ENCODE measurements at places on chromosomes 13 and 19.

DNA sequence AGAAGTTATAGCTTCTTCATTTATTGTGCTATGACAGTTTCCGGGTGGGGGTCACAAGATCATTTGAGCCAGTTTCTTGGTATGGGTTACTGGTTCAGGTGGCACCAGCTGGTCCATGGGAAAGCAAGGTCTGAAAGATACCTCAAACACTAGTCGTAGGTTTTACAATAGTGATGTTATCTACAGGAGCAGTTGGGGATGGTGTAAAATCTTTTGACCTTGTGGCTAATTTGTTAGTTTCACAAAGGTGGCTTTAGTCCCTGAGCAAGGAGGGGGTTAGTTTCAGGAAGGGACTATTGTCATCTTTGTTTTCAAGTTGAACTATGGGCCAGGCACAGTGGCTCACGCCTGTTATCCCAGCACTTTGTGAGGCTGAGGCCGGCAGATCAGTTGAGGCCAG is 24.6 kb downstream of the CHST8 start:
- DNase-seq: no peak

GRCh38 chr19:35725216-35725861 is 7.5 kb downstream of the KMT2B start:
- no peak for DNase-seq

DNA sequence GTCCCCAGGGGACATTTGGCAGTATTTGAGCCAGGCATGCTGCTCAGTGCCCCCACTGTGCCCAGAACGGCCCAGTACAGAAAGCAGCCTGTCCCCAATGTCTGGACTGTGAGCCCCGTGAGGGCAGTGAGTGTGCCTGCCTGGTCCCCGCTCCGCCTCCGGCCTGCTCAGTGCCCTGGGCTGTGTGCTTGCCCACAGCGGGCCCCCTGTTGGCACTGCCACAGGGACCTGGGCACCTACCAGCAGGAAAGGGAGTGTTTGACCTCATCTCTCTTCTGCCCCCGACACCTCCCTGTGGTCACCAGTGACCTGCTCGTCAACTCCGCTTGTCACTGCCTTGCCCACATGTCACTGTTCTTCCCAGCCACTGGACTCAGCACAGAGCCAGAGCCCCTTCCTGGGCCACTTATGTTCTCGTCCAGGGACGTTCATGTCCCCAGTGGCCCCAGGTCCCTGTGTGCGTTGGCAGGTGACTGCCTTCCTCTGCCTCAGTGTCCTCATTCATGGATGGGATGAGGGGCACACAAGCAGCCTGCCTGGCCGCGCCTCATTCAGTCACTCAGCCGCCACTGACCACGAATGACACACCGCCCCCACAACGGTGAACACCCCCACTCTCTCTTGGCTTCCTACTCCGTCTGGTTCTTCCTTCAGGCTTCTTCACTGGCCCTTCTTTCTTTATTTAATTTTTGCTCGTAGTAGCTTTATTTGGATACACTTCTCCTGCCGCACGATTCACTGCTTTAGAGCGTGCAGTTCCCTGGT is 2.8 kb downstream of the FZR1 start:
- no peak for DNase-seq

DNA sequence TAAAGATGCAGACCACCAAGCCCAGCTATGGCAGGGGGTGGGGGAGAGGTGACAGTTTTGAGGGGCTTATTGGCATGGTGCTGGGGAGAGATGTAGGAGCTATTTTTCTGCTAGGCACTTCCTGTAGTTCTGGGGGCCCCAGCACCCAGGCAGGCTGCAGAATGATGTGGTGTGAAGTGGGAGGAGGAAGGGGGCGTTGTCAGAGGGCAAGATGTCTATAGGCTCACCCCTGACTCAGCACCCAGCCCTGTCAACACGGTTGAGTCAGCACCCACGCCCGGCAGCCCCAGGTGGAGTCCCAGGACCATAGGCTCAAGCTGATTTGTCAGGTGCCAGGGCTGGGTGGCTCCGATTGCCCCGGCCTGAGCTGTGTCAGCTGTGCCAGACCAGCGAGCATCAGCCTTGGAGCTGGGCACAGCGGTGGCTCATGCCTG is 5.8 kb downstream of the KLF2 start:
- DNase-seq: no peak

DNA sequence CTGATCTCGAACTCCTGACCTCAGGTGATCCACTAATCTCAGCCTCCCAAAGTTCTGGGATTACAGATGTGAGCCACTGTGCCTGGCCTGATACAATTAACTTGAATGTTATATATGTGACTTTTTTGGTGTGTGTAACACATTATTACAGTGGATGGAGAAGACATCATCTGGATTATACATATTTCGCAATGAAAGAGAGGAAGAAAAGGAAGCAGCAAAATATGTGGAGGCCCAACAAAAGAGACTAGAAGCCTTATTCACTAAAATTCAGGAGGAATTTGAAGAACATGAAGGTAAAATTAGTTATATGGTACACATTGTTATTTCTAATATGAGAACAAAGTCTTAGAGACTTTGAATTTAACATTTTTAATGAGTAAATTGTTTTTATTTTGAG is 55.5 kb downstream of the BRCA2 start:
- DNase-seq: no peak

DNA sequence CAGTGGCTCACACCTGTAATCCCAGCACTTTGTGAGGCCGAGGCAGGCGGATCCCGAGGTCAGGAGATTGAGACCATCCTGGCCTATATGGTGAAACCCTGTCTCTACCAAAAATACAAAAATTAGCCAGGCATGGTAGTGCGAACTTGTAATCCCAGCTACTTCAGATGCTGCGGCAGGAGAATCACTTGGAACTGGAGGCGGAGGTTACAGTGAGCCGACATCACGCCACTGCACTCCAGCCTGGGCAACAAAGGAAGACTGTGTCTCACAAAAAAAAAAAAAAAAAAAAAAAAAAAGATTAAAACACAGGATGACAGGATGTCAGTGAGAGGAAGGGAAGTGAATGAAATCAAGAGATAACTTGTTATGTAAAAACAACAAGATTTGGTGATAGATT is 1158.5 kb downstream of the PCDH9 start:
- DNase-seq: no peak

GRCh38 chr13:23644527-23645138 is 74.4 kb downstream of the TNFRSF19 start:
- no peak for DNase-seq

GRCh38 chr13:48946163-48946562 is 29.5 kb upstream of the FNDC3A start:
- no peak for DNase-seq

DNA sequence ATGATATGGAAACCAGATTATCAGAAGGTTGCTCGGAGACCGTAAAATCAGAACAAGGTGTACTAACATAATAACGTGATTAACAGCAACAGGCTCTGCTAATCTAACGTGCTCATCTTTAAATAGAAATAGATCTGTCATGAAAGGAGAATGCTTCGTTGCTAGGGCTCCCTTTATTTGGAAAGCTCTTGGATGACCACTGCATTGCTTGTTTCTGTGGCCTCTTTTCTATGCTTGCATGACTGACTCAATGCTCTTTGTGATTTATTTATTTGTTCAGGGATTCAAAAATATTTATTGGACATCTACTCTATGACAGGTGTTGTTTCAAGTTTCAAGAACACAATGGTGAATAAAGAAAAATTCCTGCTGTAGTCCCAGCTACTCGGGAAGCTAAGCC is 22.3 kb upstream of the ZDHHC20 start:
- DNase-seq: no peak

DNA sequence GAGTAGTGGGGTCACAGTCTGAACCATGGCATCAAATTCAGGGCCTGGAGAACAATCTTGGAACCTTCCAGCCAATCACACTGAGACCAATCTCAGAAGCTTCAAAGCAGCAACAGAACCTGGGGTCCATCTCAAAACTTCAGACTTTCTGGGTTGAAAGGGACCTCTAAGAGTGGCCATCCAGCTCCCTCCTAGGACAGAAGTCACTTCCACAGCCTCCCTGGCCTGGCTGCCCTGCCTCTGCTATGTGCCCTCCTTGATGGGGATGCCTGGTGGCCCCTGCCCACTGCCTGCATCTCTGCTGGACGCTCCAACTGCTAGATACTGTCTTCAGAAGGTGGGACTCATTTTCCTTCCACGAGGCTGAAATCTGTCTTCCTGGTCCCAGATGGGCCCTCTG is 1.8 kb downstream of the TLE2 start:
- no peak for DNase-seq

- DNase-seq: no peak
These were observed 50.7 kb upstream of the PNMA8B start for GRCh38 chr19:46546194-46546896.

GRCh38 chr19:28497137-28497536 is 715.8 kb downstream of the UQCRFS1 start:
- DNase-seq: no peak

DNA sequence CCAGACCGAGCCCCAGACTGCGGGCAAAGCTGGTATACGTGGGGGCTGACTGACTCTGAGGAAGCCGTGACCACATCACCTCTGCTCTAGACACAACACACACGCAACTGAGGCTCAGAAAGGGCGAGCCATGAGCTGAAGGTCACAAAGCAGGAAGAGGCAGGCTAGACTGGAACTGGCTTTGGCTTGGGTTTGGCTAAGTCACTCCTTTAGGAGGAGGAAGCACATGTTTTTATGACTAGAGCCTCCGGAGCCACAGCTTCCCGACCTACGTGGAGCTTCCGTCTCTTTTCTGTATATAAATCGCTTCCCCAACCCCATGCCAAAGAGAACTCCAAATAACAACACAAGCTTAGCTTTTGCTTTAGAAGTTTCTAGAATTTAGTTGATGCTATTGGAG is 48.0 kb downstream of the RFX2 start:
- DNase-seq: no peak

GRCh38 chr13:23758798-23759527 is 130.2 kb downstream of the MIPEP start:
- DNase-seq: no peak

- no peak for DNase-seq
These were observed 1.6 kb upstream of the FARSA start for GRCh38 chr19:12935071-12935470.

DNA sequence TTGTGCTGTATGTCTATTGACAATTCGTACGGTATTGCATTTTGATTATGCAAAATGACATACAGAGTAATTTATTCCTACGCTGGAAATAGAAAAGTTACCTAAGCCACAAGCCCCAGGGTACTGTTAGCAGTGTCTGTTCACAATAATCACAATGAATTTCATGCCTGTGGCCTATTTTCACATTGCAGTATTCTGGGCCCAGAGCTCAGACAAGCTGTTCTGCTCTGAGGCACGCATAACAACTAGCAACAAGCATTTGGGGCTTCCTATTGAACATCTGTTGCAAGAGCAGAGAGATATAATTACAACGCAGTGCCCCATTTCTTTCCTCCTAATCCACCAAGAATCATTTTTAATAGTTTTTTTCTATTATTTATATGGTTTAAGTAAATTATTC is 158.9 kb upstream of the SGCG start:
- no peak for DNase-seq

GRCh38 chr19:55443824-55444480 is 852 bp upstream of the SHISA7 start:
- DNase-seq: no peak

- no peak for DNase-seq
These were observed 266.3 kb downstream of the PCDH20 start for GRCh38 chr13:61149331-61149730.

- DNase-seq: no peak
These were observed 86.0 kb downstream of the ING1 start for GRCh38 chr13:110799246-110800236.

DNA sequence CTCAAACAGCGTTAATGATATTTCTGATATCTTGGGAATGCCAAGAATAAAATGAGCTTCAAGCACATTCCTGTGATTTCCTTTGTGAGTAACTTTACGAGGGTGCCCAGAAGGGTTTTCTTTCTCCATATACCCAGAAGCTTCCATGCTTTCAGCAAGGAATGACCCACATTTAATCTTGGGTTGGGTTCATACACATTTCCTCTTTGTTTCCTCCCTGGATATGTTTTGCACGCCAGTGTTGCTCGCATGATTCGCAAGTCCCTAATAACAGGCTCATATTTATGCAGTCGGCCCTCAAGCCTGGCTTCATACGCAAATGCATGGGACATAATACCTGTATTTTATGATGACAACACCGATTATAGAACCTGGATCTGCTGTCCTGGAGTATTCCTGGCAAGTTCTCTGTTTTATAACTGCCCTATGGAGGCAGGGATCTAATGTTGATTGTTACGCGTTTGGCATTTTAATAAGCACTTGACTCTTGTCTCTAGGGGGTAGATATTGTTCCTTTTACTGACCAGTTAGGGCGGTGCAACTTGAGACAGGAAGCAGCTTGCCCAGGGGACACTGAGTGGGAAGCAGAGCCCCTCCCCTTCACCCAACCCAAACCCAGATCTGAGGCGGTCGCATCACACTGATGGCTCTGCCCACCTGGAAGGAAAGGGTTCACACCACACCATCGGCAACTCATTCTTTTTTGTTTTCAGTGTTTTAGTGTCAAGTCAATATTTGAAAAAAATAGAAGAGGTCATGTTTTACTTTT is 220.4 kb upstream of the SOX1 start:
- no peak for DNase-seq

DNA sequence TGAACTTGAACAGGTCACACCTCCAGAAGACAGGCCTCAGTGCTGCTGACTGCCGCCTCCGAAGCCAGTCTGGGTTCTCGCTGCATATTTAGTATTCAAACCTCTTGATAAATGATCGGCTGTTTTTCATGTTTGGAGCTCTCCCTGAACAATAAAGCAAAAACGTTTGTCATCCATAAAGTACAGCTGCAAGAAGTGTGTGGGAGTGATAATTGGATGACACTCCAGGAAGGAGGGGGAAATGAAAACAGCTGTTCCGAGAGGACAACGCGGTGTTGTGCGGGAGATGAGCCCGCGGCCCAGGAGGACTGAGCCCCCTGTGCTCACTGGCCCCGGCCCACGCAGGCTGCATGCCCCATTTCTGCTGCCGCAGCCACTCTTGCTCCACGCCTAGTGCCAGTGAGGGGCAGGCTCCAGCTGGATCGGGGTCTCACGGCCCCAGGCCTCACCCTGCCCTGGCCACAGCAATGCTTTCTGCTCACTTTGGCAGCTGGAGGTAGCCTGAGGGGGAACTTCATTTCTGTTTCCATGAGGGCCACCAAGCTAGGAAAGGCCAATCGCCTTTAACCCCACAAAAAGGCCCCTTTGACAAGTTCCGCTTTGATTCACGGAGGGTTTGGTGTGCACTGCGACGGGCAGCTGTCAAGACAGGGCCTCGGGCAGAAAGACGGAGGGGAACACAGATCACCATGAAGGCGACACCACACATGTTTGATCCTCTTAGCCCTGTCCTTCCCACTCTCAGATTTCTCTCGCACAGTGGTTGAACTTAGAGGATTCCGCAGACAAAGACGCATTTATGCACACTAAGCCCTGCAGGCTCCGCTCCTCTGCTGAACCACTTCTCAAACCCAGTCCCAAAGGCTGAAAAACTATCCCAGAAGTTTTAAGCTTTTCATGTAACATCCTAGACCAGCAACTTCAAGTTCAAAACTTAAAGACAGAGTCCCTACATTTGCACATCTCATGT is 537.6 kb downstream of the EFNB2 start:
- DNase-seq: no peak
